NCI-H526 treated with DMSO at 0.1 percent for 48 hours (cell line): ENCODE measurements at places on chromosomes 1 and 21.

DNA sequence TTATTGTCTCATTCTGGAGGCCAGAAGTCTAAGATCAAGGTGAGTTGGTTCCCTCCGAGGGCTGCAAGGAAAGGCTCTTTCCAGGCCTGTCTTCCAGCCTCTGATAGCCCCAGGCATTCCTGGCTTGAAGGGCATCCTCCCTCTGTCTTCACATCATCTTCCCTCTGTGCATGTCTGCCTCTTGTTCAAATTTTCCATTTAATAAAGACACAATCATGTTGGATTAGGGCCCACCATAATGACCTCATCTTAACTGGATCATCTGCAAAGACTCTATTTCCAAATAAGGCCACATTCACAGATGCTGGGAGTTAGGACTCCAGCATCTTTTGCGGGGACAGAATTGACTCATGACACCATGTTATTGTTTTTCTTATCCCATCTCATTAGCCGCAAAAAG lies 24.5 kb downstream of the HUNK start:
- DNase-seq = no peak

DNA sequence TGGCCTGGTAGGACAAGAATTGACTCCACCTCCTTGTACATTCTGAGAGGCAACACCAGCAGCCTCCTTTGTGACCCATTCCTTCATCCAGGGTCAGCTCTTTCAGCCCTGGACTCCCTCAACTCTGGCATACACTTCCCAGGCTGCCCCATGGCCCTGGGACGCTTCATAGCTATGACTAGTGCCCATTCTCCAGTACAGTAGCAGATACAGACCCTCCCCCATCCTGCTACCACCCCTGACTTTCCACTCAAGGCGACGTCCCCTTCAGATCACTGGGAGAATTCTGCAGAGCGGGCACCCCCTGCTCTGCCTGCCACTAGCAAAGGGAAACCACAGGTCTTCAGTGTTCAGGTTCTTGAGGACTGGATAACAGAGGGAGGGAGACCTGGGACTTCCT lies 99.7 kb upstream of the HMGB4 start:
- no peak for DNase-seq

DNA sequence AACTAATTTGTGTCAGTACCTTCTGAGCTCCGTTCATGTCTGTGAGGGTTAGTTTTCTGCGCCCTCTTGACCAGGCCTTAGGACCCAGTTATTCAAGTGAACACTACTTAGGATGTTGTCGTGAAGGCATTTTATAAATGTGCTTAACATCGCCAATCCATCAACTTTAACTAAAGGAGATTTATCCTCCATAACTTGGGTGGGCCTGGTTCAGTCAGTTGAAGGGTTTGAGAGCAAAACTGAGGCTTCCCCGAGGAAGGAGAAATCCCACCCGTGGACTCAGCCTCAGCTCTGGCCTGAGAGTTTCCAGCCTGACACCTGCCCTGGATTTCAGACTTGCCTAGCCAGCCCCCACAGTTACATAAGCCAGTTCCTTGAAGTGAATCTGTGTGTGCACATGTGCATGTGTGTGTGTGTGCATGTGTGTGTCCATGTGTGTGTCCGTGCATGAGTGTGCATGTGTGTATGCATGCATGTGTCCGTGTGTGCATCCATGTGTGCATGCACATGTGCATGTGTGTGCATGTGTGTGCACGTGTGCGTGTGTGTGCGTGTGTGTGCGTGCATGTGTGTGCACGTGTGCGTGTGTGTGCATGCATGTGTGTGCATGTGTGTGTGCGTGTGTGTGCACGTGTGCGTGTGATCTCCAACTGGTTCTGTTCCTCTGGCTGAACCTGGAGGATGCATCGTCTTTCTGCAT lies 62.1 kb upstream of the PDE9A start:
- no peak for DNase-seq

GRCh38 chr1:212981571-212982328 lies 31.4 kb downstream of the VASH2 start:
- no peak for DNase-seq

DNA sequence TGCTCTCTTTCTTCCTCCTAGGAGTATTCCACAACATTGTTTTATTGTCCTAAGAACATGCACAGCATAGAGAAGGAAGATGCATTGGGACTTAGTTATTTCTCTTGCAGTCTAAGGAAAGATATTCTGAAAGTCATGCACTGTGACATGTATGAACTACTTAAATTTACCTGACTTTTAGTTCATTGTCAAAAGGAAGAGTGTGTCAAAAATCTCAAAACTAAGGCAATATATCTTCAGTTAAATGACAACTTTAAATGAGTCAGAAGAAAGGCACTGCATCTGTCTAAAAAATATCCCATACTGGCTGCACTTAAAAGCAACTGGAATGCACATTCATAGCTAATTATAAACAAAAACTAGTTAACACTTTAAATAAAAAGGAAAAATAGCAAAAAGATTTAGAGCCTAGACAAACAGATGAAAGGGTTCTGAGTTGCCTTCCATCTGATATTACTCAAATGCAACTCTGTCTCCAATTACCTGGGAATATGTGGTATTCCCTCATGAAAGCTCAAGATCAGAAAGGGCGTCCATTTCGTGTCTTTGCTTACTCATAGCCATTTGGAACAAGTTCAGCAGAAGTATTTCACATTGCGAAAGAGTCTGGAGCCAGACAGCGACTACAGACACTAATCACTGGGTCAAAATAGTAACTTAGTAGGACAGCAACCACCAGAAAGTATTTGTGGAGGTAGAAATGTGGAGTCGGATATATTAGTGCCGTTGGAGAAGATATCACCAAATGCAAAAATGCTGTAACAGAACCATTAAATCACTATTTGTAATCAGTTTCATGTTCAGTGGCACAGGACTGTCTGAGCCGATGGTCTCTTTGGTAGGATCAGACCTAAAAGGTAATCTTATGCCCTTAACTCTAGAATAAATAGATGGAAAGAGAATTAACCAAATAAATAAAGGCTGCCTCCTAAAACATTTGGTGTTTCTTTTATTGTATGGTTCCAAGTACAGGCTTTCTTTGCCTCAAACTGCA lies 225.7 kb downstream of the GREM2 start:
- DNase-seq = no peak

DNA sequence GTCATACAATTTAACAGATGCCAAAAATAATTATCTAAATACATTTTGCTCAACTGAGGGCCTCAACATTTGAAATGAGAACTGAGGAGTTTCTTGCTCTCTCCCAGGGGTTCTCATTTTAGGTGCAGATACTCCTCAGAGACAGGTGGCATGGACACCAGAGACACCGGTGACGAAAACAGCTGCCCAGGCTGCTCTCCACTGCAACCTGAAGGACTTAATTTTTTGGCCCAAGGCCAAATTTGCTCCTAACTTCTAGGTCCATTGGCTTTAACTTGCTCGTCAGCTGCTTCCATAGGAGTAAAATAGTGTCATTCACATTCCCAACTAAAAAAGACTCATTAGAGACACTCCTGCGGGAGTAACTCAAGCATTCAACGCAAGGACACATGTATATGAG lies 87.0 kb downstream of the NRIP1 start:
- no peak for DNase-seq

DNA sequence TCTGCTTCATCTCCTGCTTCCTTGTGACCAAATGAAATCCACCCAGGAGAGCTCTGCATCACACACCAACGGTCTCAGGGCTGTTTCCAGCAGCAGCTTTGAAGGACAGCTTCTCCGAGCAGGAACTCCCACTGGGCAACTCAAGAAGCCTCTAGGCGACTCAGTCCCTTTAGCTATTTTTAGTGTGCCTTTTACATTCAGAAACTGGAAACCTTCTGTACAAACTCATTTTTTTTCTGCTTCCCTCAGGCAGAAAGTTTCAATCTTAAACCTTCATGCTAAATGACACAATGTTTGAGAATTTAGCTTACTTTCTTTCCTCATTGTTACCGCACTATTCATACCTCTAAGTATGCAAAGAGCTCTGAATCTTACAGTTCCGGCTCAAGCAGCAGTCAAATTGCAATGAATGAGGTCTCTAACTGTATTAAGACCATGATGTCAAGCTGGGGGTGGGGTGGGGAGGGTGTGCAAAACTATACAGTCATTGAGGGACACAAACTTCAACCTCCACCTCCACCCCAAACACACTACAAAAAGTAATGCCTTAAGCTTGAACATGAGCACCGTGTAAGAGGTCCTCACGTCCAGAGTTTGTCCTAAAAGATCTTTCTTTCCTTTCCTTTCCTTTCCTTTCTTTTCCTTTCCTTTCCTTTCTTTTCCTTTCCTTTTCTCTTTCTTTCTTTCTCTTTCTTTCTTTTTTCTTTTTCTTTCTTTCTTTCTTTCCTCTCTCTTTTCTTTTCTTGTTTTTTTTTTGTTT lies 16.4 kb upstream of the TARBP1 start:
- no peak for DNase-seq

GRCh38 chr1:209866201-209866600 lies 38.4 kb downstream of the UTP25 start:
- DNase-seq = no peak

GRCh38 chr1:234760303-234760723 lies 150.3 kb upstream of the IRF2BP2 start:
- no peak for DNase-seq

DNA sequence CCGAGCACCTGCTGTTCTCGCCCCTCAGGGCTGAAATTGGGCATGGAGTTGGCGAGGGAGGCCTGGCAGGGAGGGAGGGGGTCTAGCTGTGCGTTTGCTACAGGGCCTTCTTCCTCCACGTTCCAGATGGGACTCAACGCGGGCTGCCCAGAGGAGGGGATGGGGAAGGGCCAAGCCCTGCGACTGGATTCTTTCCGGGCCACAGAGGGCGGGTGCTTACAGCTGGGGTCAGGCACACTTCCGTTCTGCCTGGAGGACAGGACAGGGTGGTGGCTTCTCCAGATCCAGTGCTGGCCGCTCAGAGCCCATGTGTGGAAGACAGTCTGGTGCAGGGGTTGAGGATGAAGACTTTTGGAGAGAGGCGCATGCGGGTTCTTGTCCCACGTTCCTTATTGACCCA lies 90.0 kb downstream of the EDEM3 start:
- no peak for DNase-seq

- no peak for DNase-seq
These were observed 82.4 kb downstream of the NPHS2 start for GRCh38 chr1:179493323-179493722.

DNA sequence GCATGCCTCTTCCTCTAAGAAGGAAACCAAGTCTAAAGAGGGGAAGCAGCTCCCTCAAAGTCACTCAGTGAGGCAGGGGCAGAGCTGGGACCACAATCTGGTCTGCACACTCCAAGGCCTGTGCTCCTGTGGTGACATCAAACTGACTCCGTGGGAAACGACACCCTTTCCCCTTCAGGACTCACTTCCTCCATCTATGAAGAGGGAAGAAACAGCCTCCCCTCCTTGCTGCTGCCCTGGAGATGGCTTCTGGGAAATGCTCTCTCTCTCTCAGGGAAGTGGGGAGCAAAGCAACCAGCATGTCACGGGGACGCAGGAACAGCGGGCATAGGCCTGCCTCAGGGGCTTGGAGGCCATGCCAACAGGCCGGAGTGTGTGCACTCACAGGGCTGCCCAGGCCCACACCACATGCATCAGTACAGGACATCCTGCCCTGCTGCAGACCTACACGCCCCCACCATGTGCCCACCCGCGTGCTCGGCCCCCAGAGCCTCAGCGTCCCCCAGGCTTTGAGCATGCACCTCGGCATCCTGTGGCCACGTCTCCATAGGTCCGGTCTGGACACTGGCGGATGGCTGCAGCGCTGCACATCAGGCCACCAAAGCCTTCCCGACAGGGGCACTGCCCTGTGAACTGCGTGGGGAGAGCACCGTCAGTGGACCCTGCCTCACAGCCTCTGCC lies 25.7 kb downstream of the LAMB3 start:
- no peak for DNase-seq

GRCh38 chr1:119623193-119623515 lies 24.9 kb downstream of the ZNF697 start:
- DNase-seq = no peak

GRCh38 chr1:157504646-157505045 lies 47.7 kb downstream of the FCRL5 start:
- no peak for DNase-seq

- DNase-seq = peak; percentile 8
These were observed 28.2 kb upstream of the FCRL4 start for GRCh38 chr1:157626099-157626498.

- no peak for DNase-seq
These were observed 2.6 kb downstream of the COL16A1 start for GRCh38 chr1:31701091-31701736.

DNA sequence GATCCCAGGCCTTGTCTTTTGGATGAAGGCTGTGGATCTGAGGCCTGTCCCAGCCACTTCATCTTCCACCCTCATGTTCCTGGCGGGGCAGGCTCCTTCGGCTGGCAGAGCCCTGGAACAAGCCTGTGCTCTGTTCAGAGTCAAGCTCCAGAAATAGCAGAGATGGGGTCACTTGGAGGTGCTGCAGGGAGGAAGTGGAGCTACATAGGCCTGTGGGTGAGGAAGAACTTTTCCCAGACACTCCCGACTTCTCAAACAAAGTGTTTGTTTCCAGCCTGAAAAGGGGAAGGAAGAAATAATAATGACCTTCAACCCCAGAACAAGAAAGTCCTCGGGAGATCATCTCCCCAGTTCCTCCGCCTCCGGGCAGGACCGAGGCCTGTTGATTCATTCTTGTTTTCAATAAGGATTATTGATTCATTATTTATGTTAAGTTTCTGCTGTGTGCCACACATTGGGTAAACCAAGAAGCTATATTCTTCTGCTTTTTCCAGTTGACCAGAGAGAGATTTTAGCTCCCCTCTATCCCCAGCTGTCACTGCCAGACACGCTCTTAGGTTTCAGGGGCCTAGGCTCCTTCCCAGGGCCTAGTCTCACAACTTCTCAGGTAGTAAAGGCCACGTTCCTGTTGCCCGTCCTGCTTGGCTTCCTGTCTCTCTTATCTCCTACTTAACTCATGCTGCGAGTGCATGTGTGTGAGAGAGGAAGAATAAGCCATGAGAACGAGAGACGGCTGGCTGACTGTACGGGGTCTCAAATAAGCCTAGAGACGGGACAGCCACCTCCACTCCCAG lies 16.9 kb downstream of the IKBKE start:
- DNase-seq = no peak

GRCh38 chr1:111968511-111968910 lies 21.0 kb downstream of the KCND3 start:
- no peak for DNase-seq

- DNase-seq = no peak
These were observed 14.2 kb upstream of the RUNX3 start for GRCh38 chr1:24944318-24944717.

GRCh38 chr1:212205006-212205405 lies 80.2 kb upstream of the PPP2R5A start:
- DNase-seq = no peak

GRCh38 chr1:201562257-201562656 lies 23.3 kb downstream of the NAV1 start:
- no peak for DNase-seq

GRCh38 chr1:31315902-31316301 lies 19.1 kb downstream of the ZCCHC17 start:
- no peak for DNase-seq

DNA sequence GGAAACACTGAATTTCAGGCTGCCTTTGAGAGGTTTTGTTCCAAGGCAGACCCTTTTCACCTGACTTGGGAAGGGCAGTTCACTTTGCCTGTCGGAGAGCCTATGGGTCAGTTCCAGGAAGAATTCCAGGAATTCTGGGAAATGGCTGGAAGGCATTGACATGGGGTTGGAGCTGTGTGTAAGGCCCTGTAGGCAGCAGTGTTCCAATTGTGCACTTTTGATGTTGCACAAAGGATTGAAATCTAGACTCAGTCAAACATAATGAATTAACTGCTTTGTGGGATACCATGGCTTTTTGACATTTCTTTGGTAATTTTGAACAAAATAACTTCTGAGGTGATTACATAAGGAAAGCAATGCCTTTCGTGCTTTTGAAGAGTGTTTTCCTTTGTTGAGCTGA lies 184.6 kb downstream of the SDCCAG8 start:
- no peak for DNase-seq

- no peak for DNase-seq
These were observed 222.0 kb downstream of the TRABD2B start for GRCh38 chr1:47774986-47775834.
